Fibroblast of lung (primary cell): ENCODE measurements at places on chromosomes 13 and 19. TPM values are rescaled to one million over a fixed set of nuclear protein-coding genes. Genes with fewer than 3 reads are reported as not detected.

DNA sequence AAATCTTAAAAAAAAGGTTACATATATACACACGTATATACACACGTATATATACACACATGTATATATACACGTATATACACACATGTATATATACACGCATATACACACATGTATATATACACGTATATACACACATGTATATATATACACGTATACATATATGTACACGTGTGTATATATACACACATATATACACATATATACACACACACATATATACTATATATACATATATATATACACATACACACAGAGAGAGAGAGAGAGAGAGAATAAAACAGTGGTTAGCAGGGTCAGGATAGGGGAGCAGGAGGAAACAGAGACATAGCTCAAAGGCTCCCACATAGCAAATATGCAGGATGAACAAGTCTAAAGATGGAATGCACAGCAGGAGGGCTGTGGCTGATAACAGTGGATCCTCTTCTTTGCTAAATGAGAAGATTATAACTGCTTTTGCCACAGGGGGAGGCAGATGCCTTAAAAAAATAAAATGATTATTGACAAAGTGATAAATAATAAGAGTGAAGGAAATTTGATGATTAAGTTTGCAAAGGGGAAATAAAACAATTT, 714.5 kb downstream of the UQCRFS1 start:
- DNase-seq = no peak

GRCh38 chr19:13839130-13839937, 37.6 kb upstream of the NANOS3 start:
- peak; percentile 72 for DNase-seq

Gene ZNF829
- total RNA-seq = 2.5 and 2.8 TPM in 2 replicates

DNA sequence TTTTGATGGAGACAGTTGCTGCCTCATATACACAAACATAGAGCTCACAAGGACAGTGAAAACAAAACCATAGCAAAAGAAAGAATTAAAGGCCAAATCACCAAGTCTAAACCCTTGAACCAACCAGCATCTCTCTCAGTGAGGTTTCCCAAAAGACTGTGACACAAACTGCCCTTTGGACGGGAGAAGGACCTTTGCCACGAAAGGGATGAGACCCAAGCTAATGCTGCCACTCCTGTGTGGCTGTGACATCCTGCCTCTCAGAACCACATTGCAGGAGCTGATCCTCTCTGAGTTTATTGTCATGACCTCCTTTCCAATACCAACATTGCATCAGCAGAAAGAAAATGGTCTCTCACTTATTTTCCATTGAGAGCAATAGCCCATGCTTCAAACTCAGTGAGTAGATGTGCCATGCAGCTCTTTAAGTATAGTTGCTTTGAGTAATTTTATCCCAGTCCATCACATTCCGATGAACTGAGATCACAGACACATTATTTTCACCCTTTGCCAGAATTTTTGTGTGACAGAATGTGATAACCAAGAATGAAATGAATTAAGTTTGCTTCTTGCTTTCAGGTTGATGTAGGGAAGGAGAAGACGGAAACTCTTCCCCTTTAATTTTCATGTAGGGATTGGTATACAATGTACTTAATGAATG, 133.5 kb upstream of the IRS2 start:
- peak; percentile 59 for DNase-seq

GRCh38 chr13:63696055-63696454, 2280.4 kb upstream of the PCDH20 start:
- peak; percentile 88 for DNase-seq

Gene CEACAM3
- total RNA-seq = not detected in 2 replicates

DNA sequence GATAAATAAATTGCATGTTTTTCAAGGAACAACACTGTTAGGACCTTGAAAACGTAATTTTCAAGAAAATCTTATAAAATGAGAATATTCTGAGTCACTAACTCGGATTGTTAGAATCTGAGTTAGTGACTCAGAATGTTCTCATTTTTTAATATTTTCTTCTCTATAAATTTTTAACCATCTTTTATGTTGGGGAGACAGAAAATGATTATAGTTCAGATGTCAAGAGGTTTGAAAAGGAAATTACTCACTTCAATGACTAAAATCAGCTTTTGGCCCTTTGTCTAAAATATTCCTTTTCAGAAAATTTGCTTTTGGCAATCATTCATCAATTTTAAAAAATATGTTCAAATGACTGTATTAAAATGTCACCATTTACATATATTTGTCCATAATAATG, 264.2 kb upstream of the EDNRB start:
- no peak for DNase-seq

Gene SELENOV
- not detected in 2 replicates for total RNA-seq

GRCh38 chr13:40318366-40318765, 348.1 kb downstream of the FOXO1 start:
- no peak for DNase-seq

DNA sequence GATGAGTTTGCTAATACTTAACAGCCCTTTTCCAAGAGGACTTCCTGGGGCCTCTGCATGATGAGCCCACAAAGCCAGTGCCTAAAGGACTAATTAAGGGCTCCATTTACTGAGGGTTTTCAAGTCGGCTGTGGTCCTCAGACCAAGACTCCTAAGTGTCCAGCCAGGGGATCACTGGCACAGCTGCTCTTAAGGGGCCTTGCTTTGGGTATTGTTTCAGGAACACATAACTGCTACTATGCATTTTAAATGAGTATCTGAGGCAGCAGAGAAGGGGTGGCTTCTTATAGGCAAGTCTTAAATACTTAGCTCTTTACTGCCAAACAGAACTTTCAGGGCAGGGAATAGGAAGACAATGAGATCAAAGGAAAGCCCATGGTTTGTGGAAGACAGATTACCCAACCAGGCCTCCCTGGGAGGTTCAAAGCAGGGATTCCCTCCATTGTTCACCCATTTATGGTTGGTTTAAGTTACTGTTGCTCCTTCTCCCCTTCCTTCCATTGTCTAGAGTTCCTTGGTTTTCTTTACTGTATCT, 61.9 kb downstream of the TNFRSF19 start:
- DNase-seq = no peak

Gene CGB3
- total RNA-seq = not detected in 2 replicates

DNA sequence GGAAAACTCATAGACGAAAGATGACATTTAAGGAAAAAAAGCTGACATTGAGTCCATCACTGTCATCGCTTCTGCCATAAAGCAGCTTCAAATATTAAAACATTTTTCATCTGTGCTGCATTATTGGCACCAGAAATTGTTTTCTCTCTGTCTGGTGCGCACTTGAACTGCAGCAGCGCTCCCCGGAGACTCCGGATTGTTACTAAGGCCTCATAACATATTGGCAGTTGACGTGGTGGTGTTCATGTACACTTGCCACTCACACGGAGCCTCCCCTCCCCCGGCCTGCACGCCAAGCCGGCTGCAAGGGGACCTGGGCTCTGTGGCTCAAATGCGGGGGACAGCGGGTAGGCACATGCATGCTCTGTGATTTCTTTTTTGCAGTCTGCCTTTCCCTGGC, 203.2 kb downstream of the TSHZ3 start:
- DNase-seq = no peak

DNA sequence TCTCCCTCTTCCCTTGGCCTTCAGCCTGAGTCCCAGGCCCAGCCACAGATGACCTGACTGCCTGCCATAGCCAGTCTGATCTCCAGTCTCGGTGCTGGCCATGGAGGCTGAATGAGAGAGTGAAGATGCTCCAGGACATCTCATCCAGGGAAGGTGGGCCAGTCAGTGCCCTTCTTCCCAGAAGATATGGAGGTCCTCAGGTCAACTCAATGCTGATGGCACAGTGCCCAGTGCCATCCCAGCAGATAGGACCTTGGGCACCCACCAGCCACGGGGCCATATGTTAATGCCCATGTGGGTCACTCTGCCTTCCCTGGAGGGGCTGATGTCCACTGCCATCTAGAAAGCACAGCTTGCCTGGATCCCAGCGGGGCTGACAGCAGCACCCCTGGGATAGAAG, 7.2 kb downstream of the VSTM2B start:
- no peak for DNase-seq

Gene DNAAF3
- total RNA-seq = under 0.01 and 0.17 TPM in 2 replicates

DNA sequence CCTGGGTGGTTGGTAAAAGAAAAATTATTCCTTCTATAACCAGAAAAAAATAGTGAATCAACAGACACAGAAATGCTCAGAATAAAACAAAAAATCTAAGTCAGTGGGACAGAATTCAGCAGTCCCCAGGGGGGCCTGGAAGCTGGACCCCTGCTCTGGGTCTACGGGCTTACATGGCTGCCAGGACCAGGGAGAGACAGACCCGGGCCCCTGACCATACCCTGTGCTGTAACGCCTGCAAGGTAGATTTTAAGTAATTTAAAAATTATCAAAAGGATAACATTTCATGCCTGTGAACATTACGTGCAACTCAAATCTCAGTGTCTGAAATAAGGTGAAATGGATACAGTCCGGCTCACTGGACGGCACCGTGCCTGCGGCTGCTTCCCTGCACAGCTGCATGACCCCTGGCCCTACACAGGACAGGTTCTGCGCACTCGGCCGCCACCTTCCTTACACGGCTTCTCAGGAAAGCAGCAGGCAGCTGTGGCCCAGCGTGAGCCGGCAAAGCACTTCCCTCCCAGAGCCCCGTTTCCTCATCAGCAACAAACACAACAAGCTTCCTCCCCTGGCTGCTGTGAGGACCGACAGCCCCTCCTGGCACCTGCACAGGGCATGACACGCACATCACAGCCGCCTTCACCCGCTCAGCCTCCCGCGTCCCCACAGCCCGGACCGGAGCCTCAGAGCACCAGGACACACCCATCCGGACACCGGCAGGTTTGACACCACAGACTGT, 22.2 kb downstream of the RASA3 start:
- DNase-seq = no peak

GRCh38 chr19:9342610-9343304, 18.8 kb downstream of the ZNF559 start:
- no peak for DNase-seq

Gene FPR2
- not detected in 2 replicates for total RNA-seq

GRCh38 chr19:6425732-6426620, 1.4 kb upstream of the KHSRP start:
- no peak for DNase-seq

DNA sequence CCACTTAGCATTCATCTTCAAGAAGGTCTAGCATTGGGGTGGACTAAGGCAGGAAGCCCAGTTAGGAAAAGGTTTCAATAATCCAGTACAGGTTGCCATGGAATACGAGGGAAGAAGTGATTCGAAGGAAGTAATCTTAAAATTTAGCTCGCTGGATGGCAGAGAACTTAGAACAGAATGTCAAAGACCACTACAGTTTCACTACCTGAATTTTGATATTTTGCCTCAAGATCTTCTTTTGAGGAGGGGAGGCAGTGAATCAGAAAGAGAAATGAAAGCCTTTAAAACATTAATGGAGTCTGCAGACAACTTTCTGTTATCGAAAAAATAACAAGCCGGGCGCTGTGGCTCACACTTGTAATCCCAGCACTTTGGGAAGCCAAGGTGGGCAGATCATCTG, 7.0 kb upstream of the RAB8A start:
- DNase-seq = no peak

DNA sequence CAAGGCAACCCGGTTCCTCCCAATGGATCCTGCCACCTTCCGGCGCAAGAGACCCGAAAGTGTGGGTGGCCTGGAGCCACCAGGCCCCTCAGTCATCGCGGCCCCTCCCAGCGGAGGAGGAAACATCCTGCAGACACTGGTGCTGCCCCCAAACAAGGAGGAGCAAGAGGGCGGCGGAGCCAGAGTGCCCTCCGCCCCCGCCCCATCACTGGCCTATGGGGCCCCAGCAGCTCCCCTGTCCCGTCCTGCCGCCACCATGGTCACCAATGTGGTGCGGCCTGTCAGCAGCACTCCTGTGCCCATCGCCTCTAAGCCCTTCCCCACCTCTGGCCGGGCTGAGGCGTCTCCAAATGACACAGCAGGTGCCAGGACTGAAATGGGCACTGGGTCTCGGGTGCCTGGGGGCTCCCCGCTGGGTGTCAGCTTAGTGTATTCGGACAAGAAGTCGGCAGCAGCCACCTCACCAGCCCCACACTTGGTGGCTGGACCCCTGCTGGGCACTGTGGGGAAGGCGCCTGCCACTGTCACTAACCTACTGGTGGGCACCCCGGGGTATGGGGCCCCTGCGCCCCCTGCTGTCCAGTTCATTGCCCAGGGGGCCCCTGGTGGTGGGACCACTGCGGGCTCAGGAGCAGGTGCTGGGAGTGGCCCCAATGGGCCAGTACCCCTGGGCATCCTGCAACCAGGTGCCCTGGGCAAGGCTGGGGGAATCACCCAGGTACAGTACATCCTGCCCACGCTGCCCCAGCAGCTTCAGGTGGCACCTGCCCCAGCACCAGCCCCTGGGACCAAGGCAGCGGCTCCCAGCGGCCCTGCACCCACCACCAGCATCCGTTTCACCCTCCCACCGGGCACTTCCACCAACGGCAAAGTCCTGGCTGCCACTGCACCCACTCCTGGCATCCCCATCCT, 11.2 kb upstream of the PRR19 start:
- DNase-seq = no peak

Gene PNMA8B
- total RNA-seq = 1.3 and 1.7 TPM in 2 replicates

- no peak for DNase-seq
These were observed 58.1 kb upstream of the IPO5 start for GRCh38 chr13:97895383-97895782.

DNA sequence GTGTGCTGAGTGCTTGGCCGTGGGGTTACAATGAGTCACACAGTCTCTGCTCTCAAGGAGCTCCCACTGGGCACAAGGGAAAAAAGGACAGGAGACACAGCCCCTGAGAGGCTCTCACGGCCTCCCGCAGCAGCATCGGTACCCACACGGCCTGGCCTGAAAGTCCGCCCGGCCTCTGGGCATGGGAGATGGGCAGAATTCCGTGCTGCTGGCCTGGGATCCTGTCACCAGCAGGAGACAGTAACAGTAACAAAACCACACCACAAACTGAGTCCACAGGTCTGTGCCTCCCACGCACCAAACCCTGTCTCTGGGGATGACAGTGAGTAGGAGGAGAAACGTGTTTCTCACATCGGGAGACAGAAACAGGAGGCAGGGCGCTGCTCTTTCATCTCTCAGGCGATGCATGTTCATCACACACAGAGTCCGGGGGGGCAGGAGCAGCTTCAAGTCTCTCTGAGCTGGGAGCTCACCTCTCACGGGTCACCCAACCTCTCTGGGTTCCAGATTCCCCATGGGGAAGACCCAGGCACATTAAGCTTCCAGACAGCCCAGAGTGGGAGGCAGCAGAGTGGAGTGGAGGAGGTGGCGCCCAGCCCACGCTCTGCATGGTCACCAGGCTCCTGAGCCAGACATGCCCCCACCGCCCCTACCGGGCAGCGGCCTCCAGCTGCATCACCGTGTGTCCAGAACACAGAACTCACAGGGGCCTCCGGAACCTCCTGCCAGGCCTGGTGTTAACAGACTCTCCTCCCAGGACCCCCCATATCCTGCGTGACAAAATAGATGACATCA, 124.7 kb upstream of the VSTM2B start:
- DNase-seq = no peak

DNA sequence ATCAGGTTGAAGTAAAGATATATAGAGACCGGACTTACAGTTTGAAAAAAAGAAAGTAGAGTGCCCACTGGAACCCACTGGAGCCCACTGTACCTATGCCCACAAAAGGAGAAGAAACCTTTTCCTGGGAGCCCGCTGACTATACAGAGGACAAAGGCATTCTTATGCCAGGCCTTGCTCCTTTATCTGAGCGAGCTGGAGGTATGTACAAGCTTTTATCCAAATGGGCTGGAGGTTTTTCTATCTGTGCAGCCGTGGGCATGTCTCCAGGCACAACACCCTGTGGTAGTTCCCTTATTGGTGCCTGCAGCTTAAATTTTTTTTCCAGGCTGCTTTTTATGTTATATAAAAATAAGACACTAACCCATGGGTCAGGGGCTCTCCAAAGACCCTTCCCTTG, 8.4 kb downstream of the ZNF234 start:
- no peak for DNase-seq
